ENCODE measurements at places on chromosomes 11 and 22. TPM values are rescaled to one million over a fixed set of nuclear protein-coding genes. Genes with fewer than 3 reads are reported as not detected.

The KIRREL3 gene
- not detected for total RNA-seq

The CLCF1 gene
- 1.2 TPM for total RNA-seq

The MRGPRF gene
- under 0.01 TPM for total RNA-seq

The HBG1 gene
- total RNA-seq, result not detected

The EHF gene
- not detected for total RNA-seq

The PGA5 gene
- not detected for total RNA-seq

The MAP6 gene
- total RNA-seq, result 0.20 TPM

The PIK3IP1 gene
- total RNA-seq, result 15.1 TPM

The GGTLC2 gene
- total RNA-seq, result not detected

The SH3BP1 gene
- total RNA-seq, result 0.40 TPM

The SPON1 gene
- total RNA-seq, result under 0.01 TPM

The OR52A1 gene
- not detected for total RNA-seq

The OR4C15 gene
- total RNA-seq, result not detected

The UFD1 gene
- total RNA-seq, result 82.5 TPM

The CCDC34 gene
- 2.0 TPM for total RNA-seq

The DBX1 gene
- not detected for total RNA-seq

The LRP4 gene
- 0.40 TPM for total RNA-seq

The TCN2 gene
- total RNA-seq, result 9.5 TPM

The SGSM1 gene
- 1.5 TPM for total RNA-seq

The HTR3B gene
- not detected for total RNA-seq

The GAS2 gene
- 0.87 TPM for total RNA-seq

The CNTN5 gene
- not detected for total RNA-seq

The CYP2D6 gene
- under 0.01 TPM for total RNA-seq

The ARHGAP8 gene
- total RNA-seq, result not detected

The DYNC2H1 gene
- total RNA-seq, result 2.0 TPM

The CDC42EP2 gene
- total RNA-seq, result 10.1 TPM

The VSIG2 gene
- under 0.01 TPM for total RNA-seq

The LGR4 gene
- total RNA-seq, result 1.6 TPM

The SEPTIN5 gene
- total RNA-seq, result 14.8 TPM

The MUC2 gene
- not detected for total RNA-seq

The KMT2A gene
- 14.5 TPM for total RNA-seq

The ART5 gene
- total RNA-seq, result not detected

The KRTAP5-11 gene
- not detected for total RNA-seq

The CBX7 gene
- total RNA-seq, result 2.4 TPM

The OR52H1 gene
- total RNA-seq, result not detected

The NTM gene
- total RNA-seq, result under 0.01 TPM

The SLC22A8 gene
- total RNA-seq, result not detected

The SERPIND1 gene
- total RNA-seq, result under 0.01 TPM

The TOLLIP gene
- 23.6 TPM for total RNA-seq

The TRIM6 gene
- 0.99 TPM for total RNA-seq

The KRTAP5-2 gene
- not detected for total RNA-seq

The HBD gene
- not detected for total RNA-seq

The APOL6 gene
- total RNA-seq, result 7.2 TPM

Data from lung microvascular endothelial cell (primary cell).